Placental epithelial cell (primary cell): ENCODE measurements at places on chromosomes 13 and 19. TPM values are rescaled to one million over a fixed set of nuclear protein-coding genes. Genes with fewer than 3 reads are reported as not detected.

Gene LMO7
- total RNA-seq: 81.6 and 97.0 TPM in 2 replicates

Gene ZNF835
- total RNA-seq: 0.39 TPM in 1 of 2 replicates, not detected in the other

Gene NLRP11
- not detected in 2 replicates for total RNA-seq

Gene KLK2
- total RNA-seq: not detected in 2 replicates

Gene ZFP28
- 5.5 and 9.4 TPM in 2 replicates for total RNA-seq

Gene MBD3L3
- total RNA-seq: not detected in 2 replicates

Gene ZNF350
- total RNA-seq: 10.3 and 16.5 TPM in 2 replicates

Gene ZNF331
- total RNA-seq: 11.4 and 12.5 TPM in 2 replicates

Gene KIR3DL2
- under 0.01 TPM in 1 of 2 replicates, not detected in the other for total RNA-seq

Gene NCAN
- under 0.01 TPM in 1 of 2 replicates, not detected in the other for total RNA-seq

Gene KLHL1
- total RNA-seq: not detected in 2 replicates

Gene LILRB2
- not detected in 2 replicates for total RNA-seq

Gene ZNF738
- 5.0 and 5.5 TPM in 2 replicates for total RNA-seq

Gene CRX
- not detected in 2 replicates for total RNA-seq
